ENCODE measurements at places on chromosomes 12 and 14.

DNA sequence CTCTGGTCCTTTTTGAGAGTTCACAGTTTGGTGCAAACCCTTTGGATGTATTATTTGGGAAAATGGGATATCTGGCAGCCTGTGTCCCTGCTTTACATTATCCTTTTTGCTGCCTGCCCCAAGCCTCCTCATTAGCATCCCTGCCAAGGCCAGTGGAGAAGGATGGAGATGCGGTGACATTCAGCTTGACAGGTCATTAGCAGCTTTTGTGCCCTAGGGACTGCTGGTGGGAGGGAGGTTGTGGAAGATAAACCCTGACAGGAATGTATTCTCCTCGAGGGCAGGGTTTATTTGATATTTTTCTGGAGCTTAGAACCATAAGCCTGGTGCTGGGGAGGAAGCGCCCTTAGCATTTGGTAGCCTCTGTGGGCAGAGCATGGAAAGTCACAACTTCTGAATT is 49.3 kb downstream of the PTPN11 start:
- no peak for DNase-seq

DNA sequence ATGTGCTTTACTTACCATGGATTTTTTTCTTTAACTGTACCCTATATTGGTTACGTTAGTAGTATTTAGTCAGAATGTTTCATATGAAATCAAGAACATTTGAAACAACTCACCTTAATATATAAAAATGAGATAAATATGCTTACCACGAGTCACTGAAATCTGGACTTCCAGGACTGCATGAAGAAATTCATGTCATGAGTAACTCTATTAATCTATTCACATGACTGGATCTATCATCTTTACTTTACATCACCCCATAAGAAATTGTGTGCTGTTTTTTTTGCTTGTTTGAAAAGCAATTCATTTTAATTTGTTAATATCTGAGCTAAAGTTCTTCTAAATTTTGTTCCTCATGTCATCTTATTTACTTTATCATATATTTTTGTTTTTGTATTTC is 5.2 kb downstream of the EPYC start:
- no peak for DNase-seq

DNA sequence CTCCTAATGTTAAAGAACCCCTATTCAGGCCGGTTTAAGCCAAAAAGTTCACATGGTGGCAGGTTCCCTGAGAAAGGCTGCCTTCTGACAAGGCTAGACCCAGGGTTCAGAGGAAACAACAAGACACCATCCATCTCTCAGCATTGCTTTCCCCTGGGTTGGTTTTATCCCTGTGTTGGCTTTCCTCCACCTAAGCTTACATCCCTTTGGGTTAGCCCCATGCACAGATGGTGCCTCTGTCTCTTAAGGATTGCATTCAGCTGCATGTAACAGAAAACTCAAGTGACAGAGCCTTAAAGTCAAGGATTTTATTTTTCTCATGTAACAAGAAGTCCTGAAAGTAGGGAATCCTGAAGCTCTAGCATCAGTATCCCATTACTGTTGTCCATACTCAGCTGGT is 42.8 kb upstream of the RIN3 start:
- DNase-seq = no peak

DNA sequence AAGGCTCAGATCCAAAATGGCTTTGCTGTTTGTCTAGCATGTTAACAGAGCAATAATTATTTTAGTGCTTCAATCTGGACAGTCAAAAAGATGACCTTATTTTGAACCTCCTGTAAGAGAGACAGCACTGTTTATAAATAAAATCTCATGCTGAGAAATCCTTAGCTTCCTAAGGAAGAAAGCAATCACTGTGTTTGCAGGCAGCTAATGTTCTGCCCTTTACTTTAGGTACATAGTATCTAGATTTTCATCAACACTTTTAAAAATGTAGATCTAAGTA is 105.3 kb downstream of the PRKD1 start:
- no peak for DNase-seq

- no peak for DNase-seq
These were observed 22.5 kb upstream of the GALNT9 start for GRCh38 chr12:132351751-132352495.

DNA sequence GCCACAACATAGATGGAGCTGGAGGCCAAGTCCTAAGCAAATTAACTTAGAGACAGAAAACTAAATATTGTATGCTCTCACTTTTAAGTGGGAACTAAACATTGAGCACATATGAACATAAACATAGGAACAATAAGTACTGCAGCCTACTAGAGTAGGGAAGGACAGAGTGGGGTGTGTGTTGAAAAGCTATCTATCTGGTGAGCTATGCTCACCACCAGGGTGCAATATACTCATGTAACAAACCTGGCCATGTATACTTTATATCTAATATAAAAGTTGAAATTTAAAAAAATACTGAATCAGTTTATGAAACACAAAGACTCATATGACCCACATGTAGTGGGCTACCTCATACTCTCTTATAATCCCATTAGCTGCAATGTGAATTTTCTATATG is 1305.0 kb downstream of the LRFN5 start:
- no peak for DNase-seq

DNA sequence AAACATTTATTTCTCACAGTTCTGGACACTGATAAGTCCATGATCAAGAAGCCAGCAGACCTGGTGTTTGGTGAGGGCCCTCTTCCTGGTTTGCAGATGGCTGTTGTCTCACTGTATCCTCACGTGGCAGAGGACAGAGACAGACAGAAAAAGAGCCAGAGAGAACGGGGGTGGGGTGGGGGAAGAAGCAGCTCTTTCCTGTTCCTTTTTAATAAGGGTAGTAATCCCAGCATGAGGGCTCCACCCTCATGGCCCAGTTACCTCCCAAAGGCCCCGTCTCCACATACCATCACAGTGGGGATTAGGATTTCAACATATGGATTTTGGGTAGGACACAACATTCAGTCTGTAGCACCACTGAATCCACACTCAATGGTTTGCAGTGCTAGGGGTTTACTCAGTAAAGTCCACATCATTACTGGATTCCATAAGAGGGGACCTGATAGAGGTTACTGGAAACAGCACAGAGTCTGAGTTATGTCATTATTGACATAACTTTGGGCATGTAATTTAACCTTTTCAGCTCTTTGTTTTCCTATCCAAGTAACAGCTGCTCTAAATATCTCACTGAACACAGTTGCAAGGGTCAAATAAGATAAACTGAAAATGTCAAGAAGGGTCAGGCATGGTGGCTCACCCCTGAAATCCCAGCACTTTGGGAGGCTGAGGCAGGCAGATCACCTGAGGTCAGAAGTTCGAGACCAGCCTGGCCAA is 53.2 kb downstream of the RPAP3 start:
- peak; percentile 75 for DNase-seq

DNA sequence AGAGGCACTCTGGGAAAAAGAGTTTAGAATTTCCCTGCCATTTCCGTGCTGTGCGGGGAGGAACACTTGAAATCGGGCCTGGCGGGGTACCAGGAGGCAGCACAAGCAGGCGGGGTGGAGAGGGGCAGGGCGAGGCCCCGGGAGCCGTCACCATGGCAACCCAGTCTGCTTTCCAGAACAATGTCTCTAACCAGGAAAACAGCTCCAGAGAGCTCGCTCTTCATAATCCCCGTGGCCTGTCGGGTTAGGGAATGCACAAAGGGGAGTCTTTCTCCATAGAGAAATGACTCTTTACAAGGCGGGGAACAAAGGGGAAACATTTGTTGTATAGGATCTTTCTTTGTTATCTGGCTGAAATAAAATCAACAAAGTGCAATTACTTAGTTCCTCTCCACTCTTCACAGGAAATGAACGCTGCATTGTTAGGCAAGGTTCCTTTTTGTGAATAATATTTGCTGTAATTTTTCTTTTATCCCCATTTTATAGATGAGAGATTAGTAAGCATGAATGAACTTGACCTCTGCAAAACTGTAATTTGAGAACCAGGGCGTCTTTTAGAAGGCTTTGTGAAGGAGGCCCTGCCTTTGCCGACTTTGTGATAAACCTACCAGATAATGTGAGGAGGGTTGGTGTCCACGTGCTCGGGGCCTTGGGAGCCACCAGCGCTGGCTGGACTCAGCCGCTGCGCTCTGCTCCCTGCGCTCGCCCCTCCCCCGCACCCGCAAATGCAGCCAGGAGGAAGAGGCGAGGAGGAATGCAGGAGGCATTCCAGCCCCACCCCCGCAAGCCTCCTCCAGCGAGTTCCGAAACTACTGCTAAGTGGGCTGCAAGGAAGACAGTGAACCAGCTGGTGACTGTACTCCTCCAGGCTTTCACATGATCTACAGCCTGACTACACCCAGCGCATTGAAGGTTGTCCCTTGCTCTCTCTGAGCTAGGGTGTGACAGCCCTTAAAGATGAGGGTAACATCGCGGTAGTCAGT is 105.2 kb upstream of the ATF7IP start:
- peak; percentile 35 for DNase-seq
